ENCODE measurements at places on chromosomes 11 and 22.
A peak's percentile ranks its signal among the peaks of the same experiment; 100 is the strongest.

- DNase-seq = peak; percentile 7
Observed at GRCh38 chr11:31442086-31442485, 67.3 kb downstream of the IMMP1L start.

GRCh38 chr11:106399076-106399511 lies 321.6 kb downstream of the AASDHPPT start:
- DNase-seq = peak; percentile 26

- DNase-seq = no peak
Observed at GRCh38 chr11:20250644-20251247, 90.5 kb upstream of the DBX1 start.

GRCh38 chr11:102347462-102348370 lies 702 bp downstream of the BIRC2 start:
- peak; percentile 80 for DNase-seq

GRCh38 chr11:118277312-118277711 lies 13.2 kb upstream of the MPZL2 start:
- DNase-seq = no peak
